ENCODE measurements at places on chromosomes 7 and 10. TPM values are rescaled to one million over a fixed set of nuclear protein-coding genes. Genes with fewer than 3 reads are reported as not detected.

The PILRA gene
- 14.5 TPM for total RNA-seq

DNA sequence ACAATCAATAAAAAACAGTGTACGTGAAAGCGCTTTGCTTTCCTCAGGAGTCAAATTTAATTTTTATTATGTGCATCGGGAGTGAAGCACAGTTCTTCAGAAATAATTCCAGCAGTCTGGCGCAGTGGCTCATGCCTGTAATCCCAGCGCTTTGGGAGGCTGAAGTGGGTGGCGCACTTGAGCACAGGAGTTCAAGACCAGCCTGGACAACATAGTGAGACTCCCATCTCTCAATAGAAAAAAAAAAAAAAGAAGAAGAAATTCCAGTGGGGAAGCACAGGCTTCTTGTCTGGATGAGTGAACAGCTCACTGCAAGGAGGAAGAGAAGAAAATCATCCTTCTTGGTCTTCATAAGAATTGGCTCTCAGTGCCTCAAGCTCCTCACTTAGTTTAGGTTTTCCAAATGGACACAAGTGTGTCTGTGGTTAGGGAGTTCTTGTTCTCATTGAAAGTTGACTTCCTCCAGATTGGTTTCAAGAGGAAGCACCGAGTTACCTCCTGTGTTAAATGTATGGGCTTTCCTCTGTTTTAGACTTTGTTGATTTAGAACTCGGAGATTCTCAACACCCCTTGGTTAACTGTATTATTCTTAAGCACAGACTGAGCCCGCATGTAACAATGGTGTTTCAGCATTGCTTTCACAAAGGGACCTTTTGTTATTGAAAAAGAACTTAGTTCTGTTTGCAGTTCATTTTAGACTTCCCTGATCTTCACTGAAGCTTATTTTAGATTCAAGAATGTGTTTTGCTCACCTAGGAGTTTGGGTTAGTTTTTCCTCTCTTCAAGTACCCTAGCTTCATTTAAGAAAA is 28.0 kb downstream of the LMTK2 start:
- DNase-seq = no peak

DNA sequence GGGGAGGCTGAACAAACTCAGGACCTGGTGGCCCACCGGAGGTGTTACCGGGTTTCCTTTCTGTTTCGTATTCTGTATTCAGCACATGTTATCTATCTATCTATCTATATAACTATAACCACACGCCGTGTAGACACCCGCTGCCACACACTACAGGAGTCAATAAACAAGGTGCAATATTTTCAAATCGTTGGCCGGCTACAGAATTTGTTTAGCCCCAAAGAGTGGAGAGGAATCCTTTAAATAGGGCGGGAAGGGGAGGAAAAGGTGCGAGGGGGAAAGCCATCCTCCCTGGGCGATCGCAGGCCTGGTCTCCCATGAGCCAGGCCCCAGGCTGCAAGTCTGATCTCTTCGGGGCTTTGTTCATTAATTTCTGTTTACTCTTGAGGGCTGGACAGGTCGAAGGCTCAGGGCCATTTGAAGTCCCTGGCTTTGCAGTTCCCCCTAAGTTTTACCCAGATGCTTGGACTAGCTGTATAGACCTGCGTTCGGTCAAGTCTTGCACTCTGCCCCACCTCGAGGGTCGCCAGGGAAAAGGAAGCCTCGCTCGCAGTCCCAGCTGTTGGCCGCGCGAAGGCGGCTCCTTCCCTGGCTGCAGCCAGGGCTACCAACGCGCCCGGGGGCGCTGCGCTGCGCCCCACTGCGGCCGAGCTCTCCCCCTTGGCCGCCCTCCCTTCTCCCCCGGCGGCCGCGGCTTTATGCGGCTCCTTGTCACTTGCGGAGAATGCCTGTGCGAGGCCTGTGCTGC is 3.8 kb downstream of the NKX2-3 start:
- no peak for DNase-seq

The FAM20C gene
- 121 TPM for total RNA-seq

The FOXI2 gene
- not detected for total RNA-seq

DNA sequence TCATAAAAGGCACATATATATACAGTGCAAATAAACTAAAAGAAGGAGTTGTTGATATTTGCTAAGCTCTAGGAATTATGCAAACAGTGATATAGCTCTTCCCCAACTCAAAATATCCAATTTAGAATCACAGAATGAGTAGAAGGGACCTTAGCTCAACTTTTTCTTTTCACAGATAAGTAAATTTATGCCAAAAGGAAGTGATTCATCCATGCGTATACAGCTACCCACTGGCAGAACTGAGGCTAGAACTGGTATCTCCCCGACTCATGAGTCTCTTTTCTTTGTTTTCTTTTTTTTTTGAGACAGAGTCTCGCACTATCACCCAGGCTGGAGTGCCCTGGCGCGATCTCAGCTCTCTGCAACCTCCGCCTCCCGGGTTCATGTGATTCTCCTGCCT is 54.2 kb upstream of the SVIL start:
- DNase-seq = no peak

DNA sequence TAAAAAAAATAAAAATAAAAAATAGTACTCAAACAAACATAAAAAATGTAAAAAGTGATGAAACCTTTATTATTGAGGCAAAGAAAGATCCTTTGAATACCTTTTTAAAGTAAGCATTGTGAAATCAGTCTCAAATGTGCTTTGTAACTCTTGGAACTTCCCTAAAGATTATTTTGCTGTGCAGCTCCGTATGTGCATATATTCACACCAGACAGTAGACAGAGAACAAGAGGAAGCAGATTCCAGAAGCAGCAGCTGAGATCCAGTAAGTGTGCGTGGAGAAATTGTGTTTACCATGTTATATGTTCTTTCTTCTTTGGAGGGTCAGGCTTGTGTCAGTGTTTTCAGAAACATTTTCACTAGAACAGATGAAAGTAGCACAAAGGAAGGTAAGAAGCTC is 324.9 kb downstream of the AGMO start:
- no peak for DNase-seq

The PDE1C gene
- total RNA-seq = 2.2 TPM

DNA sequence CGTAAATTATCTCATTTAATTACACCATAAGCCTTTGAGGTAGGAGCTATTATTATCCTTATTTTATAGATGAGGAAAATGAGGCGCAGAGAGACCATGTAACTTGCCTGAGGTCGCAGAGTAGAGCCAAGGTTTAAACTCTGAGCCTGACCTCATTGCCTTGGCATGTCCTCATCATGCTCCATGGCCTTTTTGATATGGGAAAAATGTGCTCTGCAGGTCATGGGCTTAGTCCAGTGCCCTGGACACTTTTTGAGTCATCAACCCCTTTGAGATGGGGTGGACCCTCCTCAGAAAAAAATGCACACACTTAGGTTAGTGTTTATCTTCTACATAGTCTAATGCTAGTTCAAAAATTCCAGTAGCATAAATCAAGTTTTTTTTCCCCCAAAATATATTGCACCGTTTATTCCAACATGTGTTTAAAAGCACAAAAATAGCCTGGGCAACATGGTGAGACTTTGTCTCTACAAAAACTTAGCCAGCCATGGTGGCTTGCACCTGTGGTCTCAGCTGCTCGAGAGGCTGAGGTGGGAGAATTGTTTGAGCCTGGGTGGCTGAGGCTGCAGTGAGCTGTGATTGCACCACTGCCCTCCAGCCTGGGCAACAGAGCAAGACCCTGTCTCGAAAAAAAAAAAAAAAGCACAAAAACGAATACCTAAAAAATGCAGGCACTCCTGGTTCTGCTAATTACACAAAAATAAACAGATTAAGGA is 28.6 kb upstream of the TMEM178B start:
- DNase-seq = no peak

DNA sequence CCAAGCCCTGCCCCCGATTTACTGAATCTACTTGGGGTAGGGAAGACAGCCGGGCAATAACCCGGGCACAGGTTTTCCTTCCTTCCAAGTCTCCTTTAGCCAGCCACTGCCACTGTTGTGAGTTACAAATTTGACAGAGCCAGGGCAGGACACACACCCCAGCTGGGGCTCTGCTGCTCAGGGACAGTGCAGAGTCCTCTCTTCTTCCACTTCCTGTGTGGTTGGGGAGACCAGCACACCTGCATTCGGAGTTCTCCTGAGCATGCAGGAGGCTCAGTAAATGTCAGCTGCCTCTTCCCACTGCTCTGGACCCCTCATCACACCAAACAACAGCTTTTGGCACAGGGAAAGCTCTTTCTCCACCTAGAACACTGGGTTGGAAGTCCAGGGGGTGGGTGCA is 21.3 kb downstream of the CHST15 start:
- no peak for DNase-seq

- no peak for DNase-seq
Observed at GRCh38 chr10:119659951-119660350, 8.8 kb downstream of the BAG3 start.

The BHLHA15 gene
- 0.67 TPM for total RNA-seq

The CFAP46 gene
- total RNA-seq = not detected

- no peak for DNase-seq
Observed at GRCh38 chr10:92547676-92548075, 26.2 kb downstream of the IDE start.

The ATRNL1 gene
- 0.74 TPM for total RNA-seq

- no peak for DNase-seq
Observed at GRCh38 chr7:2807460-2807844, 36.7 kb downstream of the GNA12 start.

DNA sequence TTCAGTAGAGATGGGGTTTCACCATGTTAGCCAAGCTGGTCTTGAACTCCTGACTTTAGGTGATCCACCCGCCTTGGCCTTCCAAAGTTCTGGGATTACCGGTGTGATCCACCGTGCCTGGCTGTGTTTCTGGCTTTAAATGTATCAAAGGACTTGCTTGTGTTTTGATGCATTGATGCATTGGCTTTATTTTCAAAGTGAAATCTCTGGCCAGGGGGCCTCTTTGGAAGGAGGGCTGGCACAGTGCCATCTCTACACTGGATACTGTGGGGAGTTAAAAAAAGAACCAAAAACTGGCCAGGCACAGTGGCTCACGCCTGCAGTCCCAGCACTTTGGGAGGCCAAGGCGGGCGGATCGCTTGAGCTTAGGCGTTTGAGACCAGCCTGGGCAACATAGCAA is 16.0 kb downstream of the MNX1 start:
- DNase-seq = no peak

DNA sequence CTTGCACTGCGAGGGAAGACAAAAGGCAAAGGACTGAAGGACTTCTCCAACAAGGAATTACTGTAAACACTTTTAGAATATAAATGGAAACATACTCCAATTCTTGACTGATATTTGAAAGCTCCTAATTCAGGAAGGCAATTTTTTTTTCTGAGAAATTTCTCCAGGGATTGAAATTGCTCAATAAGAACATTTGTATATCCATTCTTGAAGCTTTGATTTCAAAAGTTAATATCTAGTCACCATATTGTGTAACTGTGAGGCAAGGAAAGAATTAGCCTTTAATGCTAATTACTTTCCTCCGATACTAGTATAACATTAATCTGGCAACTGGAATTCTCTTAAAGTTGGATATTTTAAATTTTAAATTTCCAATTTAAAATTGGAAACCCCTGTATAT is 188.4 kb upstream of the COL1A2 start:
- DNase-seq = no peak

GRCh38 chr10:94123258-94123995 is 129.7 kb downstream of the PLCE1 start:
- no peak for DNase-seq

GRCh38 chr7:48084727-48085432 is 4.2 kb upstream of the UPP1 start:
- no peak for DNase-seq

- DNase-seq = no peak
Observed at GRCh38 chr10:76035206-76036110, 604.0 kb downstream of the LRMDA start.

The SLC26A5 gene
- 0.19 TPM for total RNA-seq

The HOXA3 gene
- 5.8 TPM for total RNA-seq

The PLPP4 gene
- total RNA-seq = not detected

- no peak for DNase-seq
Observed at GRCh38 chr7:125246706-125247105, 317.1 kb upstream of the POT1 start.

Measured in mesenteric fat pad (tissue), 1 donor.